ENCODE measurements at places on chromosomes 12 and 14.

DNA sequence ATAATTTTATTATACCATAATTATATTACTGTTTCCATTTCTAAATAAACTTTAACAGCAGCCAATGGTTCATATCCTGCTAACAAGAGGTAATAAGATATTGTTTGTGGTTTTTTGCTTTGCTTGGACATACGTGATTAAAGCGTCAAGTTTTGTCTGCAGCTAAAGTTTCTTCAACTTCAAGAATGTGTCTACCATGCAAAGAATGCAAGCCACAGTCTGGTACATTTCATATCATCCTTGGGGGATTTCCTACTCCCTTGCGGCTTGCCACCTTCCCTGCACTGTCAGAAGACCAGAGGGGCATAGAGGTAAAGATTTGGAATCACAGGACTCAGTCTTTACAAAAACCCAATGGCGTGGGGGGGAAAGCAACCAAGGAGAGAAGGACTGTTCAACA lies 125.2 kb downstream of the MED13L start:
- peak; percentile 58 for DNase-seq

- no peak for DNase-seq
Observed at GRCh38 chr14:68820119-68820518, 27.3 kb upstream of the ZFP36L1 start.

- no peak for DNase-seq
Observed at GRCh38 chr12:112616469-112617152, 174.9 kb upstream of the RPH3A start.

- DNase-seq, result no peak
Observed at GRCh38 chr14:44383636-44384035, 123.4 kb downstream of the FSCB start.

GRCh38 chr14:56324454-56324853 lies 206.2 kb downstream of the PELI2 start:
- DNase-seq, result no peak

Data from fibroblast of skin of left quadriceps (primary cell).